ENCODE measurements at places on chromosomes 11 and 22. TPM values are rescaled to one million over a fixed set of nuclear protein-coding genes. Genes with fewer than 3 reads are reported as not detected.

The MYRF gene
- total RNA-seq: 0.97 TPM

The HEPN1 gene
- not detected for total RNA-seq

The SPINDOC gene
- 17.2 TPM for total RNA-seq

The TNNT3 gene
- not detected for total RNA-seq

The OR2D2 gene
- total RNA-seq: 0.32 TPM

The MYH9 gene
- total RNA-seq: 799 TPM

The POU2AF1 gene
- not detected for total RNA-seq

The CNGA4 gene
- total RNA-seq: under 0.01 TPM

The TNNI2 gene
- not detected for total RNA-seq

All from epithelial cell of umbilical artery (primary cell).